Uterus (tissue), 4 donors: ENCODE measurements at places on chromosomes 1 and 21. TPM values are rescaled to one million over a fixed set of nuclear protein-coding genes. Genes with fewer than 3 reads are reported as not detected.

DNA sequence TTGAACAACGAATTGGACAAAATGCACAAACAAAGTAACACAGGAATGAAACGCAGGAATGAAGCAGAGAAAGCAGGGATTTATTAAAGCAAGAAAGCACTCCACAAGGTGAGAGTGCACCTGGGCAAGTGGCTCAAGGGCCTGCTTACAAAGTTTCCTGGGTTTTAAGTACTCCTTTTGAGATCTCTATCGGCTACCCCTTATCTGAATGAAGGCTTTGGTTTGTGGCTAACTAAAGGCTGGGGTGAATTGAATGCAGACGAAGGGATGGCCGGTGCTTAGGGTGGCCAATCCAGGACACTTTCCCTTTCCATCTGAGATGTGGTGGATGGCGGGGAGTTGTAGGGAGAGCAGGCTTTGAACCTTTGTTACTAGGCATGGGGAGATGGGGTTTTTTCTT lies 151.4 kb upstream of the KIAA0040 start:
- no peak for DNase-seq

Gene TGFBR3
- 388 TPM for total RNA-seq

- no peak for DNase-seq
These were observed 63.6 kb downstream of the MYOM3 start for GRCh38 chr1:24048205-24048869.

- DNase-seq: no peak
These were observed 57.1 kb downstream of the TNFSF18 start for GRCh38 chr1:172993640-172994039.
